ENCODE measurements at places on chromosomes 11 and 22.

GRCh38 chr11:44624761-44625221 lies 59.3 kb downstream of the CD82 start:
- DNase-seq: no peak

GRCh38 chr22:49703990-49704344 lies 123.7 kb downstream of the BRD1 start:
- no peak for DNase-seq

DNA sequence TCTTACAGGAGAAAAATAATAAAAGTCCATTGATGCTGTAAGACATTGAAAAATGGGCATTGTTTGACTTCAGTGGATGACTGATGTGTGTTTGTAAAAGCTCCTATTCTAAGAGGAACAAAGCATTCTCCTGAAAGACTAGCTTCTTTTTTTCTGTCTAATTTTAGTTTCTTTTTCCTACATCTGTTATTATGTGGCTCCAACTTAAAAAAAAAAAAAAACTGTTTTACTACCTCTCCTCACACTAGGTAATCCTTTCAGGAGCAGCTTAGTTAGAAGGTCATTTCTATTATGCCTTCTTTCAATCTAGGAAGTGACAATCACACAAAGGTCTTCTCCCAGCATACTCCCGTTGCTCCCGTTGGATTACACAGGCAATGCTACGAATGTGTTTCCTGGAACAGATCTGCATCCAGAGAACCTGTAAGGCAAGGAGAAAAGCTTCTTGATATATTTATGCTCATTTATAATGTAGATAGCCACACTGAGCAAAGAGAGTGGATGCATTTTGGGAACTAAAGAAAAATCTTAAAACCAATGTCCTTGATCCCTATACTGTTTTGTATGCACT lies 595.1 kb upstream of the CCDC179 start:
- no peak for DNase-seq

GRCh38 chr11:2577991-2578928 lies 121.5 kb downstream of the KCNQ1OT1 start:
- DNase-seq: no peak

- DNase-seq: peak; percentile 19
Observed at GRCh38 chr22:19596680-19597398, 72.6 kb upstream of the CLDN5 start.

GRCh38 chr11:92707173-92707619 lies 262.3 kb upstream of the MTNR1B start:
- DNase-seq: peak; percentile 80

GRCh38 chr11:109960831-109961230 lies 132.4 kb upstream of the ZC3H12C start:
- no peak for DNase-seq

DNA sequence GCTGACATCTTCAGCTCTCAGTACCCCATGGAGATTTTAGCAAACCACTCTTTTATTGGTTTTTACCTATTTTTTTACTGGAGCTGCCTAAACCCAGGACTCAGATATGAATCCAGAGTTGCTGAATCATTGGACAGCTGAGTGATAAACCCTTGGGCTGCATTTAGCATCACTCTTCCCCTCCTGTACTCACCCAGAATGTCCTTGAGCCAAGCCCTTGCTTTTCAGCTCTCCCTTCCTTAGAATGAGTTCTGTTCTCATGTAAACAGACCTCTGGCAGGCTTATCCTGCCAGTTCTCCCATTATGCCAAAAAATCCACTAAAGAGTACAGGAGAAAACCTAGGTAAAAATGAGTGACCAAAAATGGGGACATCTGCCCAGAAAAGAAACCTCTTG lies 200.1 kb upstream of the POU2AF2 start:
- DNase-seq: no peak

- no peak for DNase-seq
Observed at GRCh38 chr22:28004021-28004420, 85.0 kb upstream of the PITPNB start.

- DNase-seq: no peak
Observed at GRCh38 chr11:128726458-128727139, 32.7 kb downstream of the FLI1 start.

DNA sequence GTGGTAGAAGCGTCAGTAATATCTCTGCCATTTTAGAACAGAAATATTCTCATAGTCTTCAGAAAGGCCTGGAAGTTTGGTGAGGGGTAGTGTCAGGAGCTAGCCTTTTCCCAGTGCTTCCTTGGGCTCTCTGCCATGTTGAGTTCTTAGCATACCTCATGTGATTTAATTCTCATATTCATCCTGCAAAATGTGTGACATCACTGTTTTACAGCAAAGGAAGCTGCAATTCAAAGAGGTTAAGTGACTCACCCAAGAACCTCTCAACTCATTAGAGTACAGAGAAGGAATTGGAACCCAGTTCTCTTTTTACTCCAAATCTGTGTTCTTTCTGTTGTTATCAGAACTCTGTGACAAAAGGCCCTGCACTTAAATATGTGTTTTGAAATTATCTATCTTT lies 72.1 kb downstream of the RNF169 start:
- DNase-seq: peak; percentile 53

DNA sequence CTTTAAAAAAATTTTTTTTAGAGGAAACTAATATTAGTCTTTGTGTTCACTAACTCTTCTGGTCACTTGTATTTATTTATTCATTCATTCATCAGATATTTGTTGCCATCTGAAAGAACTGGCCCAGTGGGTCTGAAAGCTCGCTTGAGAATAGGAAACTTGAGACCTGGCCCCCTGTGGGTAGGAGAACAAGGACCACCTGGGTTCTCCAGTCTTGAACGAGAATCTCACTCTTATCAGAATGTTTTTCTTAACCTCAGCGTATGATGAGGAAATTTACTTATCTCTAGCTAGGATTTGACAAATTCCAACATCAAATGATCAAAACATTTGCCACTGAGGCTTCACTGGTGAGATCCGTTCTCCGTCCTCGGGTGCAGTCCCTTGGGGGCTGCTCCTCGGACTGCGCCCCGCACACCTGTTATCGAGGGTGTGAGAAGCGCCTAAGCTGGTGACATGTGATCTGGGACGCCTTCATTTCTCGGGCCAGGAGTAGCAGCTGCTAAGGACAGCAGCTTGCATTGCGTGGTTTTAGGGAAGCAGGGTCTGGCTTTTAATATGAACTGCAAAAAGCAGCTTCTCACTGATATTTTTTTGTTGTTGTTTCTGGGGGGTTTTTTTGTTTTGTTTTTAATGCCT lies 6.3 kb downstream of the C22orf31 start:
- no peak for DNase-seq

DNA sequence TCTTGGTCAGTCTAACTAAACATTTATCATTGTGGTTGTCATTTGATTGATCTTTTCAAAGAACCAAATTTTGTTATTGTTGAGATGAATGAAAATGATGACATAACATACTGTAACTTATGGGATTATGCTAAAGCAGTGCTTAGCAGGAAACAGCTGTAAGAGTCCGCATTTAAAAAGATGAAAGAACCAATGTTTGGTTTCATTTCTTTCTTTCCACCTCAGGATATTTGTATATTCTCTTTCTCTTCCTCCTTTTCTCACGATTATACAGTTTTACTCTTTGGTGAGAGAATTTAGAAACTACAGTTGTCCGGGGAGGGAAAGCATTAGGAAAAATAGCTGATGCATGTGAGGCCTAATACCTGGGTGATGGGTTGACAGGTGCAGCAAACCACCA lies 23.1 kb downstream of the PIH1D2 start:
- peak; percentile 60 for DNase-seq

- DNase-seq: no peak
Observed at GRCh38 chr11:26688701-26689100, 33.2 kb downstream of the SLC5A12 start.

DNA sequence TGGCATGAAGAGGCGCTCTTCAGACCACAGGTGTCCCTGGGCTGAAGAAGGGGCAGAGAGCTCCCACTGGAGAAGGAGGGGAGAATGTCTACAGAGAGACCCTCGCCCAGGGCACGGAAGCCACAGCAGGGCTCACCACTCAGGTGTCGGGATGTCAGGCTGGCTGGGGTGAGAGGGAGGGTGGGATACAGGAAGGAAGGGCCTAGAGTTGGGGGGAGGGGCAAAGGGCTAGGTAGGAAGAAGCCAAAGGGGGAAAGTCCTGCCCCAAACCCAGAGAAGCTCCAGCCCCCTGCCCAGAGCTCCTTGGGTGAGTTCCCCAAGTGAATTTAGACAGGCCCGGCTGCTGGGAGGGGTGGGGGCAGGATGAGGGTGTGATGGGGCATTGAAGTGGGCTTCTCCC lies 232.0 kb downstream of the CEP164 start:
- no peak for DNase-seq

- DNase-seq: no peak
Observed at GRCh38 chr11:126049159-126049558, 13.5 kb downstream of the CDON start.

- DNase-seq: no peak
Observed at GRCh38 chr11:74956397-74957015, 7.4 kb downstream of the SPCS2 start.

GRCh38 chr11:36469063-36469462 lies 41.0 kb downstream of the TRAF6 start:
- peak; percentile 61 for DNase-seq

DNA sequence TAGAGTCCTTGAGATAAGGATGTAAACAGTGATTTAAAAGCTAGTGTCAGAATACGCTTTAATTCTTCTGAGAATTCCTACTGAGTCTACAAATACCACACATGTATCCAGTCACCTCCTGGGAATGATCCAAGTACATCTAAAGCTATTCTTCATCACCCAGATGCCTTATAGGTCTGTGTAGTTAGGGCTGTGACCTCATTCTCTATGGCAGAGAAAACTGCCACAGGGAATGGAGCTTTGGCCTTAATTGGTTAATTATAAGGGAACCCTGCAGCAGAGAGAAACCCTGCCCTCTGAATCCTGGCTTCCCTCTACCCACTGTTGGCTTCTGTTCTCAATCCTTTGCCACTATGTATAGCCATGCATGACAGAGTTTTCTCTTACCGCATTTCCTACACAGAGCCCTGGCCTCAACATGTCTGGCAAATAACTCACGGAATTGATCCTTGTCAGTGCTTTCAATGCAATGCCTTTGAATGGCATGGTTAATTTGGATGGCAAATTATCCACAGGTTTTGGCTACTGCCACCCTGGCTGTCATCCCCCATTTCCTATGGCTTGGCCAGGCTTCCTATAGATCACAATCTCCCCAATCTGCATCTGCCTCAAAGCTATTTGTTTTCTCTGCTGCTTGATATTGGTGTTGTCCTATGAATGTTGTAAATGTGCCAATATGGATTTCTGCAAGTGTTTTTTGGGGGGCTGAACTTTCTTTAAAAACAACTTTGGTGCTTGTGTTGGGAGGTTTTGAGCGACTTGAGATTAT lies 2.9 kb downstream of the DIXDC1 start:
- DNase-seq: no peak

- no peak for DNase-seq
Observed at GRCh38 chr22:39925909-39926679, 25.2 kb downstream of the GRAP2 start.

- no peak for DNase-seq
Observed at GRCh38 chr11:645536-645935, 8.5 kb downstream of the DRD4 start.

DNA sequence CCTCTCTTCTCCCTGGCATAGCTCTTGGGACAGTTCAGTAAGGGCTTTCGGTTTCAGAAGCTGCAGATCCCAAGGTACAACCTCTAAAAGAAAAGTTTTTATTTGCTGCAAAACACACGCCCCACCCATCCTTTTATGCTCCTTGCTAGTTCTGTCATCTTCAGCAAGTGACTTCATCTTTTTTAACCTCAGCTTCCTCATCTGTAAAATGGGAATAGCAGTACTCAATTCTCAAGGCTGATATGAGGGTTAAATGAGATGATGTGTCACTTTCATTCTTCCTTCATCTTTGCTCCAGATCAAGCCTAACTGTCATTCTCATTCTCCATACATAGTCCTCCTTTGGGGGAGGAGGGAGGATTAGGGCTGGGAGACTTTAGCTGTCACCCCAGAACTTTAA lies 90.0 kb upstream of the ALX4 start:
- no peak for DNase-seq

DNA sequence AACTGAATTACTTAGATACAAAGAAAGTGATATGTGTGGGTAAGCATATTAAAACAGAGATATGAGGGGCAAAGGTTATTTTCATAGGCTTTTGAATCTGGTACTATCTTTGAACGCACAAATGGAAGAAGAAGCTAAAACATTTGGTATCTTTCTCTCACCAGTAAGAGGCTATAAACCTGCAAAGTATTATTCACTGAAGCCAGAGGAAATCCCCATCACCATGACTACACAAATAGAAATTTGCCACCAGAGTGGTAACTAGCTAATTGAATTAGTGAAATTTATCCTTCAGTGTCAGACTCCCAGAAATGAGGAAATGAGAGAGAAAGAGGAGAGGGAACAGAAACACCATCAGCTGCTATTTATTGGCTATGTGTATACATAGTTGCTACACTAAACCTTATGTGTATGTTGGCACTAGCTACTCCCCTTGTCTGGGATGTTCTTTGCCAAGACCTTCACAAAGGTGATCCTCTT lies 503.4 kb downstream of the DLG2 start:
- DNase-seq: peak; percentile 1

GRCh38 chr11:119589001-119589400 lies 140.0 kb downstream of the NECTIN1 start:
- no peak for DNase-seq

GRCh38 chr11:19651653-19652052 lies 61.0 kb upstream of the NAV2 start:
- no peak for DNase-seq

- DNase-seq: no peak
Observed at GRCh38 chr22:27309697-27310096, 491.9 kb downstream of the MN1 start.

GRCh38 chr11:34379539-34379938 lies 21.7 kb upstream of the ABTB2 start:
- DNase-seq: no peak

GRCh38 chr22:47593911-47594311 lies 831.5 kb downstream of the TBC1D22A start:
- DNase-seq: no peak

DNA sequence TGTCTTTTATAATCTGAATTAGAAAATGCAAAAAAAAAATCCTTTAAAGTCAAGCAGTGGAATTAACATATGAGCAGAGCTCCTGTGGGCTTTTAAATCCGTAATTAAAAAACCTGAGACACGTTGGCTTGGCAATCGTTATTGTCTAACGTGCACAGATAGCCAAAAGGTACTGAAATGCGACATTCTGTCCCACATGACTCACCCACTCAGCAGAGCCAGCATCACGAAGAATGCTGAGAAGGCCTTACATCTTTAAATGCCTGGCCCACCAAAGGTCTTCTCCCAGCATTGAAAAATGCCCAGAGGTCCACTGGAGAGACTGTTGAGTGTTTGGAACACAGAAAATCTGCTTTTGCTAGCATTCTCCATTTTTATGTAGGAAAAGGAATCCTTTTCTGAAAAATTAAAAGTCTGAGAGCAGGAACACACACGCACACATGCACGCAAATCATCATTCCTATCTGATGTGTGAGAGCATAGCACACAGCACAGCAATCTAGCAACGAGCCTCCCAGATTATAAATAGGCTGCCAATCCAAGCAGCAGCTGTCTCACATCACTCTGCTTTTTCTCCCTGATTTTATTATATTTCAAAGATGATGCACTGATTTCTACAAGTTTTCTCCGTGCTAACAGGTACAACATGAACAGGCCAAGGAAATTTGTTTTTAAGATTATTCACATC lies 94.5 kb downstream of the PHF21A start:
- no peak for DNase-seq

All from A673 (cell line).